Activated CD4-positive, alpha-beta T cell treated with anti-CD3 and anti-CD28 coated beads for 1 hour (primary cell): ENCODE measurements at places on chromosomes 6 and 20.

DNA sequence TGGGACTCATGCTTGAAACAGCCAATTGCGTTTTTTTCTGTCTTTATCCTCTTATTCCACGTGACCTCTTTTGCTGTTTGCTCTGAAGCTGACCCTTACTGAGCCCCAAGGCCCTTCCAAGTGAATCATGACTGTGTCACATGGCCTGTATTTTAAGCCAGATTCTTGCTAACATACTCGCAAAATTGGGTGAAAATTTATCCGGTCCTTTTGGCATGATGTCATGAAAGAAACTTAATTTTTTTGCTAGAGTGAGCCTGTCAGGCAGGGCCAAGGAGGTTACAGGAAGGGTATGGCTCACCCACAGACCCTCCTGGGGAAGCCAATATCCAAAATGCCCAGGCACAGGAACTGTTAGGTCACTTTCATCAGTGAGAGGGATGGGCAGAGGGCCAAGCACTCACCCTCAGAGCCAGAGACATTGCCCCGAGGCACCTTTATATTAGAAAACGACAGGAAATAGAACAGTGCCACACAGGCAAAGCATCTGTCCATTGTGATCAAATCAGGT is 296.7 kb downstream of the CDH26 start:
- no peak for DNase-seq

DNA sequence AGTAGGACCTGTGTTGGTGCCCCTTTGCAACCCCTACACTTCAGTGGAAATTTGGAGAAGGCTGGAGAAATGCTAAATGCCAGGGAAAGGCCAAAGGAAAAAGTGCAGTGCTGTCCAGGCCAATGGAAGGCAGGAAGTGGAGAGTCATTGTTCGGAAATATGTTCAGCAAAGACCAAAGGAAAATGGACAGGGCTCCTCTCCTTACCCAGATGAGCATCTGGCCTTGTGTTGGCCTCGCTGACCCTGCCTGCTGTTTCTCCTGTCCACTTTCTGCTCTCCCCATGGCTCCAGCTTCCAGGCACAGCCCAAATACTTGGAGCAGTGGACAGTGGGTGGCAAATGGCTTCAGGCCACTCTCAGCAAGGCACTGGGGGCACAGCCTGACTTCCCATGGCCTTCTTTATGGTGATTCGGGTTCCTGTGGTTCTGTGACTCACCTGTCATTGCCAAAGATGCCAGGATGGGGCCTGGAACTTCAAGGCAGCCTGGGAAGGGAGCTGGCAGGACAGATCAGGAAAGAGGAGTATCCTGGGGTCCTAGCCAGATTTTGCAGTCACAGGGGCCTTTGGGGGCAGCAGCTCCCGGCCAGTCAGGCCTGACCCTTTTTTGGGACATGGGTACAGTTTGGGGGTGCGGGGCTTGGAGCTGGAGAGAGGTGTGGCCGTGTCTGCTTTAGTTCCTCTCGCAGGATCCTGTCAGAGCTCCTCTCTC is 190.9 kb upstream of the SLC24A3 start:
- no peak for DNase-seq

DNA sequence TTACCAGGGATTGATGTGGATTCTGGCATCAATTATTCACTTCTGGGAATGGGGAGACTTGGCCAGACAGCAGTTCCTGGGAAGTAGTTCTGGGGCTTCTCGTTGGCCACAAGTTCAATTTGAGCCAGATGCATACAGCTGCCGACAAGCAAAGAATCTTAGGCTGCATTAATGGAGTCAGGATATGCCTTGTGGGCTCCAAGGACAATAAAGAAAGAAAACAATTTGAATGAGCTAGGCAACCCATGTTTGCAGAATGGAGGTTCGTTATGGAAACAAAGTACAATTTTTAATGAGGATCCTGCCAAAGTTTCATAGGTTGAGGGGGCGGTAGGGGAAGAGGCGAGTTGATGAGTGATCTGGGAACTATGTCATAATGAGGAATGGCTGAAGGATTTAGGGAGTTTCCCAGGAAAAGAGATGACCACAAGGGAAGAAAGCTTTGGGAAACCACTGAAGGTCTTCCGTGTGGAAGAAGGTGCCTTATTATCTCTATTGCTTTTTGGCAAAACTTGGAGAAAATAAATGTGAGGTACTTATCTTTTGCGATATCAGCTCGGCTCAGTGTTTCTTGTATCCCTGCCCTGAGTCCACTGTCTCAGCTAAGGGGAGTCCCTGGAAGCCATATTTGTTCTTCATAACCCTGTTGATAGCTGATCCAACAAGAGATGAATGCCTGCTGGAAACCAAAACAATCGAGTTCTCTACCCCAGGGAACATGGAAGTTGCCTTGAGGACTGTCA is 181.0 kb upstream of the ZNF217 start:
- DNase-seq: no peak

GRCh38 chr6:135798751-135799515 is 52.6 kb upstream of the PDE7B start:
- no peak for DNase-seq

- no peak for DNase-seq
Observed at GRCh38 chr6:4983322-4983721, 20.5 kb downstream of the RPP40 start.

- no peak for DNase-seq
Observed at GRCh38 chr6:154356113-154356512, 490 bp downstream of the IPCEF1 start.

DNA sequence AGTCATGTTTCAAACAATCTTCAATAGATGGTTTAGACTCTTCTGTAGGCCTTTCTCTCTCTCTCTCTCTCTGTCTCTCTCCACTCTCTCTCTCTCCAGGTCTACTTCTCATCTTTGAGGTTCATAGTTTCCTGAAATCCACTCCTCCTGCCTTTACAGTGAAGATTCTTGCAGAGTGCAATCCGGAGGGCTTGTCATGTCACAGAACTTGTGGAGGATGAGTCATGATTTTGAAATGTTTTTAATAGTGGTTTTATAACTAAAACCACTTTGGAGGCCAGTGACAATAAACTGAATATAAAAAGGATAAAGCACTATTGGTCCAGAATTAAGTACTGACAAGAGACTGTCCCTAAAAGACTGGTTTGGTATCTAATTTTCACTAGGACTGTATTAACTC is 156.3 kb downstream of the KIF6 start:
- DNase-seq: no peak

- no peak for DNase-seq
Observed at GRCh38 chr20:50916257-50916656, 15.0 kb downstream of the ADNP start.

DNA sequence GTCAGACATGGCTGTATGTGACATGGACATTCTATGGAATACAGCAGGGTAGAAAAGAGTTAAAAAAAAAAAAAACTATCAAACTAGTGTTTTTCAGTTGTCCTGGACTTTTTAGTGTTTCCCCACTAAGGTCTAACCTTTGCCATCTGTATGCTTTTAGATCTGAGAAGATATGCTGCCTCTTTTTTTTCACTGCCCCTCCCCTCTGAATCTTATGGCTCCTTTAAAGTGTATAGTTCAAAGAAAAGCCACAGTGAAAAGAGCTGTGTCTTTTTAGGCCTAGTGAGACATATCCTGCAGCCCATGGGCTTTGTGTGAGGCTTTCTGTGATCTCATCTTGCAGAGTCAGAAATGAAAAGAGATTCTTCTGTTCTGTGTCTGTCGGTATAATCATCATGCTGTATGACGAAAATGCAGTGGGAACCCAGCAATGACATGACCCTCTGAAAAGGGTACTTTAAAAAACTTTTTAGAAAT is 29.3 kb downstream of the ADGRG6 start:
- no peak for DNase-seq

GRCh38 chr6:154868143-154868594 is 126.9 kb upstream of the TIAM2 start:
- no peak for DNase-seq

- DNase-seq: no peak
Observed at GRCh38 chr20:23520185-23520584, 29.3 kb downstream of the CST8 start.

- DNase-seq: no peak
Observed at GRCh38 chr6:87824958-87825491, 123.0 kb upstream of the AKIRIN2 start.

DNA sequence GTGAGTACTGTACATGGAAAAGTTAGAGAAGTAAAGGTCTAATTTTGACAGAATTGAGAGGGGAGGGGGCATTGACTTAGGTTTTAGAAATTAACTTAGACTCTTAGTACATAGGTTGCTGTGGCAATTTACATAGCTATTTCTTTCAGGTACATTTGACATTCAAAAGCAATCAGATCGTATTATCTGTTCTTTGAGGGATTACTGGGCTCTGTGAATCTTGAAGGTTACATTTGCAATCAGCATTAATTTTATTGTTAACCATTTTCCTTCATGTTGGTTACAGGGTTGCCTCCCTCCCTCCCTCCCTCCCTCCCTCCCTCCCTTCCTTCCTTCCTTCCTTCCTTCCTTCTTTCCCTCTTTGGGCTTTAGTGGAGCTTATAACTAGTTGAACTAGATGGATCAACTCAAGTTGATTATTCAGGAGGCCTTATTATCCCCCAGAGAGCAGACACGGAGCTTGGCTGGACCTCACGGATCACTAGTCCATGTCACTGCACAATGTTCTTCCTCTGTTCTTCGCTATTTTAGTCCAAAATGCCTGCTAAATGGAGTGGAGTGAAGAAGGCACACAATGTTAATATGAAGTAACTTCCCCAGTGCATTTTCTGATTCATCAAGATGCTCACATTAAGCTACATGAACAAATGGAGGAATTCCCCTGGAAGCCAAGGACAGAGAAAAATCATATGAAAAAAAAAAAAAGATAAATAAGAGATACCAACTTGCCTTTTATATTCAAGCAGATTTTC is 87.8 kb downstream of the PLCB4 start:
- no peak for DNase-seq
